Left renal pelvis (tissue), 4 donors: ENCODE measurements at places on chromosomes 2 and 18.

DNA sequence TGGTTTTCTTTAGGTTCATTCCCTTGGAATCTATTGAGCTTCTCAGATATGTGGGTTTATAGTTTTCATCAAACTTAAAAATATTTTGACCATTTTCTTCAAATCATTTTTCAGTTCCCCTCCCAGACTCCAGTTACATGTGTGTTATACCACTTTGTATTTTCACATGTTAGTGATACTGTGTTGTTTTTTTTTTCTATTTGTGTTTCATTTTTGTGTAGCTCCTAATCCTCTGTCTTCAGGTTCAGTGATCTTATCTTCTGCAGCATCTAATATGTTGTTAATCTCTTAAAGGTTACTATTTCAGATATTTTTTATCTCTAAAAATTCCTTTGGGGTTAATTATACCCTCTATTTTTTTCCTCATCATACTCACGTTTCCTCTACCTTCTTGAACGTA, 51.2 kb downstream of the STRADB start:
- no peak for DNase-seq

- DNase-seq = no peak
Measured at GRCh38 chr2:227222292-227222691, 57.9 kb downstream of the COL4A3 start.

DNA sequence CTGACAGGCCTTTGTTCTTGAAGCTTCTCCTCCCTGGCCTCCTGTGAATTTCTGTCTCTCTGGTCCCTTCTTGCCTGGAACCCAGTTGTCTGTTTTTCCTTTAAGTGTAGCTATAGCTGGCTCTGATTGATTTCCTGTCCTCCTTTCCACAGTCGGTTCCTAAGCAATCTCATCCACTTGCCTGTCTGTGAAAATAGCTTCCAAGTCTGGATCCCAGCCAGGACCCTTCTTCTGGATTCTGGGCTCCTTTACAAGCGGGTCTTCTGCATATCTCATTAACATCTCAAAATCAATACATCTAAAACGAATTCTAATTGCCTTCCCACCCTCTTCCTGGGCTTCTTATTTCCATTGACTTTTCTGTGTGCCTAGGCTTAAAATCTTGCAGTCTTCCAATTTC, 124.9 kb downstream of the DAW1 start:
- no peak for DNase-seq

DNA sequence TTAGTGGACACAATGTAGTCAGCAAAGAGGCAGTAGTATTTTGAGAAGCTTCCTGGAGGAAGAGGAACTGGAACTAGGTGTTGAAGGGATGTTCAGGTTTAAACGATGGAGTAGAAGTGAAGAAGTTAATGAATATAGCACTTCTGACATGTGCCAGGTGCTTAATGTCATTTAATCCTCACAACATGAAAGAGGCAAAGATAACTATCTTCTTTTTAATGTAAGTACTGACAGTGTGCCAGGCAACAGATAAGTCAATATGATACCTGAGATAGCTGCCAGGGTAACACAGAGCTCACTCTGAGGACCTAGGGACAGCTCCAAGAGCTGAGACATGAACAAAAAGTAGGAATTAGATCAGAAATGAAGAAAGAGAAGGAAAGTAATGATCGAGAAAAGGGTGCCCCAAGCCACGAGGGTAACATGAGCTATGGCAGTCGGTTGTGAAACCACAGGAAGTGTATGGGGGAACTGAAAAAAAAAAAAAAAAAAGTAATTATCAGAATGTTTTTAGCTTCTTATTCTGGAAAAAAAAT, 140.7 kb downstream of the RNF144A start:
- DNase-seq = no peak

GRCh38 chr2:83162421-83162820, 1296.7 kb downstream of the SUCLG1 start:
- DNase-seq = no peak

- no peak for DNase-seq
Measured at GRCh38 chr2:62362561-62362960, 143.4 kb downstream of the TMEM17 start.
